ENCODE measurements at places on chromosomes 16 and 17.

GRCh38 chr16:65782611-65783600 is 583.6 kb upstream of the CDH5 start:
- no peak for DNase-seq

DNA sequence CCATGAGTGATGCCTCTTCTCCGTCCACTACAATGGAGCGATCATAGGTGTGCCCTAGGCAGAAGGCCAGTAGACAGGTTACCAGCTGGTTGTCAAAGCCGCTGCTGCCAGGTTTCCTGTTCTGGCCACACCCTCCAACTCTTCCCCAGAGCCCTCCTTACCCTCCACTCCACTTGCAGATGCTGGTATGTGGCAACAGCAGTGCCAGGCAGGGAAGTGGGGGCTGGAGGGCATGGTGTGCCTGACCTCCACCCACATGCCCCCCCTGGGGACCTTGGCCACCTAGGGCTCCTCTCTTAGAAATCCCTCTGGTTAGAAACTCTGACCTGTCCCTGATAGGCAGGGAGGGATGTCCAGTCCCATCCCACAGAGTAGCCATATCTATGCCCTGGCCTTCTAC is 1.5 kb downstream of the RRAD start:
- no peak for DNase-seq

GRCh38 chr16:79687249-79688130 is 87.0 kb upstream of the MAF start:
- no peak for DNase-seq

DNA sequence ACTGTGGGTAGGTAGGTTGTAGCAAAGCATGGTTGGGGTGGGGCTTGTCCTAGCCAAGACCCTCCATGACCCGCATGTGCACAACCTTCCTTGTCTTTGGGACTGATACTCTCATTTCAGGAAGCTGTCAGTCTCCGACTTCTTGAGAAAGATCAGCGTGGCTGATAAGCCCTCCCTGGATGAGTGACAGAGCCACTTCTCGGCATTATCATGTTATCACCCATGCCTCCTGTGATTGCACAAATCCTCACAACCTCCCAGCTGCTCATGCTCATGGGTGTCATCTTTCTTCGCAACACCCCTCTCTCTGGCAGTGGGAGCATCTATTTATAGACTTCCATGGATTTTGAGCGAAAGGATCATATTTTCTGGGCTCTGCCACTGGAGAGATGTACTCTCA is 314.2 kb downstream of the FOXL1 start:
- DNase-seq = no peak
